ENCODE measurements at places on chromosomes 6 and 20.

- no peak for DNase-seq
Observed at GRCh38 chr6:45605971-45606370, 228.2 kb upstream of the SUPT3H start.

DNA sequence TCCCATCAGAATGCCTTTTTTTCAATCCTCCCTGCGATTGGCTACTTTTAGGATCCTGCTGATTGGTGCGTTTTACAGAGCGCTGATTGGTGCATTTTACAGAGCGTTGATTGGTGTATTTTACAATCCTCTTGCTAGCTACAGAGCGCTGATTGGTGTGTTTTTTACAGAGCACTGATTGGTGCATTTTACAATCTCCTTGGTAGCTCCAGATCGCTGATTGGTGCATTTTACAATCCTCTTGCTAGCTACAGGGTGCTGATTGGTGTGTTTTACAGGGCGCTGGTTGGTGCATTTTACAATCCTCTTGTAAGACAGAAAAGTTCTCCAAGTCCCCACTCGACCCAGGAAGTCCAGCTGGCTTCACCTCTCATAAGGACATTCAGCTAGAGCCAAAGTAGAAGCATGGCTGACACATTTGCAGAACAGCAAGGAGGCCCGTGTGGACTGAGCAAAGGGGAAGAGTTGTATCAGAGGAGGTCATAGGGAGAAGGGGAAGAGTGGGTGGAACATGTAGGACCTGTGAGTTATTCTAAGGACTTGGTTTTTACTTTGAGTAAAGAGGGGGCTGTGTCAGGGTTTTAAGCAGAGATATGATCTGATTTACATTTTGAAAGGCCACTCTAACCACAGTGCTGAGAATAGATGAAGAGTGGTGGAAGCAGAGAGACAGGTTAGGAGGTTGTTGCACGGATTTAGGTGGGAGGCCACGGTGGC lies 2.6 kb downstream of the ALDH5A1 start:
- no peak for DNase-seq

DNA sequence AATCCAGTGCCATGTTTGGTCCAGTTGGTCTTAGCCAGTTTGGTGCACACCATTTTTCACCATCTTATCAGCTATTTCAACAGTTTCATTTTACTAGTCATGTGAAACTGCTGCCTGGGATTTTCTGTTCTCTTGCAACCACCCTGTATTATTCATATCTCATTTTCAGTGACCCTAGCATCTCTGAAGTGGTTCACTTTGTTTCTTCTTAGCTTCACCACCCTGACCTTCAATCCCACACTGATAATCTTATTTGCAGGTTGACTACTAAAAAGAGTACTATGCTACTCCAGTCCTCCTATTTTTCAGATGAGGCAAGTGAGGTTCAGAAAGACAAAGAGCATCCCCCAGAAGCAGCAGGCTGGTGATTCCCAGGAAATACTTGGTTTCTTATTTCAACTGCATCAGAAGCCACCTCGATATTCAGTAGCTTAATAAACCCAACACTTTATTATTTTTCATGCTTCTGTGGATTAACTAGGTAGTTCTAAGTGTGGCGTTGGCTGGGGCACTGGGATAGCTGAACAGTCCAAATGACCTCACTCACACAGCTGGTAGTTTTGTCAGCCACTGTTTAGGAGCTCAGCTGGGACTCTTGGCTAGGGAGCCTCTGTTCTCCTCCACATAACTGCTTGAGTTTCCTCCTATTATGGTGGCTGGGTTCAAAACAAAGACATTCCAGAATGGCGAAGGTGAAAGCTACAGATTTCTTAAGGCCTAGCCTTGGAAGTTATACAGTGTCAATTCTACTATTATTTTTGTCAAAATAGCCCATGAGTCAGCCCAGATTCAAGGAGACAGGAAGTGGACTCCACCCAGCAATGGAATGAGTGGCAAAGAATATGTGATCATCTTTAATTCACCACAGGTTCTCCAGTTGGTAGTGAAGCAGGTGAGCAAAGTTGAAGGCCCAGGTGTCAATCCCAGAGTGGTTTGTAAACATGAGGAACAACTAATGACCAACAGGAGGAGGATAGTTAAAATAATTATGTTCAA lies 40.6 kb downstream of the BPIFB4 start:
- no peak for DNase-seq

DNA sequence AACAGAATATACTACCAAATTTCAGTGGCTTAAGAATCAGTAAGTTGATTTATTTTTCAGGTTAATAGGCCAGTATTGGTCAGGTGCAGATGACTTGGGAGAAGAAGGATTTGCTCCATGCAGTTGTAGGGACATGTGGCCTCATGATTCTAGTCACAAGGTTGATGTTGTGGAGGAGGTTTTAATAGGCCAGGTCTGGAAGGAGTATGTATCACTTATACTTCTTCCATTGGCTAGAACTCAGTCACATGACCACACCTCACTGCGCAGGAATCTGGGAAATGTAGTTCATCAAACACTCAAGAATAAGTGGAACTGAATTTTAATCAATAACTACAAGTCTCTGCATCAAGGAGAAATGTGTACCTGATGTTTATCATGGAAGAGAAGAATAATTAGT lies 281.5 kb upstream of the QKI start:
- DNase-seq = no peak

DNA sequence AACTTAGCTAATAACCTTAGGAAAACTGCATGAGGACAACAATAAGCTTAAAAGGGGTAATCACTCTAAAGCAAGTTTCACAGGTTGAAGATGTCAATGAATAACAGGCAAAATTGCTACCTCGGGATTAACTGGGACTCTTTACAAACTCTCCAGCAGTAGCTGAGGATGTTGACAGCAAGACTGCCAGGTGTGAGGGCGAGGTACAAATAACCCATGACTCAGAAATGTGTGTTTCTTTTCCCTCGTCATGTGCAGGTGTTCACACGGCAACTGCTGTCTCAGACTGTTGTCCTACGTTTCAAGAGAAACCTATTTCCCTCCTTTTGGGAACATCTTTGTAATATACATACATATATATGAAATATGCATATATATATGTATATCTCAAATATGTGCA lies 15.9 kb downstream of the BCAS1 start:
- no peak for DNase-seq

- DNase-seq = no peak
Observed at GRCh38 chr6:163095401-163095800, 319.1 kb upstream of the QKI start.

- DNase-seq = no peak
Observed at GRCh38 chr20:16615199-16615598, 42.0 kb upstream of the KIF16B start.

- no peak for DNase-seq
Observed at GRCh38 chr6:3406891-3407809, 49.7 kb downstream of the SLC22A23 start.

DNA sequence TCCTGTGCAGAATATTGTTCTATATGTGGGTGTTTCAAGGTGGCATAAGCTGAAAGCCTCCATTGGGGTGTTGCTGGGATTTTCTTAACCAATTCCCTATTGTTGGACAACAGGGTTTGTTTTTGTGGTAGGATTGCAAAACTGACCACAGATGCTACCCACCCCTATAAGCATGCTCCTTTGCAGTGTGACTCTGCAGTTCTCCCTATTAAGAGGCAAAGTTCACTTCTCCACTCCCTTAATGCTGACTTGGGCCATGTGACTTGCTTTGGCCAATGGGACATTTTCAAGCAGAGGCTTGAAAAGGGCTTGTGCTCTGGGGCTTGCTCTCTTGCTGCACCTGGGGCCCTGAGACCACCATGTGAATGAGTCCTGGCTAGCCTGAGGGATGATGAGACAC lies 8.5 kb upstream of the ANGPT4 start:
- DNase-seq = no peak

GRCh38 chr6:79670789-79671188 lies 39.7 kb downstream of the SH3BGRL2 start:
- DNase-seq = no peak

GRCh38 chr6:22899426-22899825 lies 330.1 kb downstream of the HDGFL1 start:
- no peak for DNase-seq

DNA sequence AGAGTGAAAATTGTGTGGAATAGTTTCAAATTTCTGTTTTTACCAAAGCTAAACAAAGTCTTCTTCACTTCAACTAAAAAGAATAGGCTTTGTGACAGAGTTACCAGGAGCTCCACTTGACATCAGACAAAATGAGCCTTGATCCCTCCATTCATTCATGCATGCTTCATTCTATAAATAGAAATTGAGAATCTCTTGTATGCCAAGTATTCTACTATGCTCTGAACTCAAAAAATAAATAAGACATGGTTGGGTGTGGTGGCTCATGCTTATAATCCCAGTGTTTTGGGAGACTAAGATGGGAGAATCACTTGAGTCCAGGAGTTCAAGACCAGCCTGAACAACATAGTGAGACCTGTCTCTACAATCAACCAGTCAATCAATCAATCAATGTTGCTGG lies 236.6 kb upstream of the FAM83B start:
- DNase-seq = no peak

GRCh38 chr6:52010806-52011205 lies 76.6 kb downstream of the PKHD1 start:
- no peak for DNase-seq

- DNase-seq = no peak
Observed at GRCh38 chr6:35087361-35088280, 53.5 kb downstream of the TCP11 start.

- DNase-seq = no peak
Observed at GRCh38 chr6:1562171-1562955, 47.4 kb upstream of the FOXC1 start.

GRCh38 chr6:41644297-41644879 lies 6.1 kb downstream of the MDFI start:
- DNase-seq = no peak

DNA sequence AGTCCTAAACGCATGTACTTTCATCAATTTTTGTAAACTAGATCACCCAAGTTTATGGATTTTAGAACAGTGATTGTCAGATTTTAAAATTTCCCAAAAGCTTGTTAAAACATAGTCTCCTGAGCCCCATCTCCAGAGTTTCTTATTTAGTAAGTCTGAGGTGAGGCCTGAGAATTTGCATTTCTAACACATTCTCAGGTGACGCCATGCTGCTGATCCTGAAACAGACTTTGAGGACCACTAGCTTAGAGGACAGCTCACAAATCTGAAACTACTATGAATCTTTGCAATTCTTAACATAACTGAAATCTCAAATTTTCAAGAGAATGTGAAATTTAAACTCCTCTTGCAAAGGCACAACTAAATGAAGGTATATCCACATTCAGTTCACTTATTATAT lies 37.8 kb upstream of the MLIP start:
- DNase-seq = no peak

- no peak for DNase-seq
Observed at GRCh38 chr6:23176883-23177282, 607.5 kb downstream of the HDGFL1 start.

GRCh38 chr6:54289426-54289825 lies 18.8 kb upstream of the TINAG start:
- DNase-seq = no peak

- no peak for DNase-seq
Observed at GRCh38 chr6:82220167-82220566, 27.4 kb downstream of the IBTK start.

DNA sequence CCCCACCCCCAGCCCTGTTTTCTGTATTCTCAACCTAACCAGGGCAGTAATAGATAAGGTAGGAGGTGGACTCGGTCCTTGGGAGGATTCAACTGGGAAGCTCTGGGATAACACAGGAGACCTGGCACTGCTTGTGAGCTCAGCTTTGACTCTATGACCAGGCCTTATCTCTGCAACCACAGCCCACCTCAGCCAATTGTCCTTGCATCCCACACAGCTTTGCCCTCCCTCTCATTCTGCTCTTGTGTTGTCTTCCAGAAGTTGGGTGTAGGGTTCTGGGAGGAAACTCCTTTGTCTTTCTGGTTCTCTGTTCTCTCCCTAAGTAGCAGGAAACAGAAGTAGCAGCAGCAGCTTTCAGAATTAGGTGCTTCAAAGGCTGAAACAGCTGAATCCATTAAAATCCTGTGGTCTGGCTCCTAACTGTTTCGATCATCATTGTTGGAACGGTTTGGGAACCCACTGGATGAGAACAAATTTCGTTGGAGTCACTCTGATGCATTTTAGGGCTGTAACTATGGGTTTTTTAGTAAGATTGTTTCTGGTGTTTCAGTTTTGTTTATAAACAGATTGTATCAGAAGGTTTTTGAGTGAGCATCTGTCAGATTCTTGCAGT lies 32.4 kb upstream of the SNX9 start:
- no peak for DNase-seq

GRCh38 chr6:107304421-107305025 lies 154.8 kb downstream of the PDSS2 start:
- no peak for DNase-seq

DNA sequence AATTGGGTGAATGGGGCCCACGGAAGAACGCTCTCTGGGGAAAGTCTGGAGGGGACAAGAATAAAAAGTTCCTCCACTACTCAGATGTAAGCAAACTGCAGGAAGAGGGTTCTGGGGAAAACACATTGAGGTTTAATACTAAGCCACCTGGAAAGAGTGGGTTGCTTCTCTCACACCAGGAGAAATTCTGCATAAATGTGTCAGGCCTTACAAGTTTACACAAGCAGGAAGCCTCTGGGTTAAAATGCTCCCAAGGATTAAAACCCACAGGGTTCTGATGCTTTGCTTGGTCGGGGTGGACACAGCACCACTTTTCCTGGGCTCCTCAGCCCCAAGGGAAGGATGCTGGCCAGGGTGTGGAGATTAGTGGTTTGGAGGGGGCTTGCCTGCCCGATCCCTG lies 122.1 kb upstream of the SLC22A23 start:
- no peak for DNase-seq

DNA sequence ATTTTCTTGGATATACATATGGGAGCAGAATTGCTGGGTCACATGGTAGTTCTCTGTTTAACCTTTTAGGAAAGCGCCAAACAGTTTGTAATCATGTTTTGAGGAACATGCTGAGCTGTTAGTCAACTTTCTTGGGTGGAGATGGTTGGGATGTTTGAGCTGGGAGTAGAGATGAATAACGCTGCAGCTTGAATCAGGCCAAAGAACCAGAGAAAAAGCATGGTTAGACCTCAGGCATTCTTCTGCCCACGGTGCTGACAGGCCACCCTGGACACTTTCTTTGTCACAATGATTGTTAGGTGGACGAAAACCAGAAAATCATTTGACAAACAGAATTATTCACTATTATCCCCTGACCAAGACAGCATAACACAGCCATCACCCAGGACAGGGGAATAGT lies 66.8 kb downstream of the PRDM1 start:
- DNase-seq = no peak

DNA sequence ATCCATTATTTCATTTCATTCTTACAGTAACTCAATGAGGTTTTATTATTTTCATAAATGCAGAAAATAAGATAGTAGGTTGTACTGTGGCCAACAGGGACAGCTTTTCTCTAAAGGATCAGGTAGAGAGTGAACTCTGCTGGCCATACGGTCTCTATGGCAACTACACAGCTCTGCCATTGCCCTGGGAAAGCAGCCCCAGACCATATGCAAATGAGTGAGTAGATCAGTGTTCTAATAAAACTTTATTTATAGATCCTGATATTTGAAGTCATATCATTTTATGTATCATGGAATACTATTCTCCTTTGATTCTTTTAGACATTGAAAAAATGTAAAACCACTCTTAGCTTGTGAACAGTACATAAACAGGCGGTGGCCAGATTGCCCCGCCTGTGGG lies 192.5 kb upstream of the RREB1 start:
- no peak for DNase-seq
